ENCODE measurements at places on chromosomes 7 and 10.

DNA sequence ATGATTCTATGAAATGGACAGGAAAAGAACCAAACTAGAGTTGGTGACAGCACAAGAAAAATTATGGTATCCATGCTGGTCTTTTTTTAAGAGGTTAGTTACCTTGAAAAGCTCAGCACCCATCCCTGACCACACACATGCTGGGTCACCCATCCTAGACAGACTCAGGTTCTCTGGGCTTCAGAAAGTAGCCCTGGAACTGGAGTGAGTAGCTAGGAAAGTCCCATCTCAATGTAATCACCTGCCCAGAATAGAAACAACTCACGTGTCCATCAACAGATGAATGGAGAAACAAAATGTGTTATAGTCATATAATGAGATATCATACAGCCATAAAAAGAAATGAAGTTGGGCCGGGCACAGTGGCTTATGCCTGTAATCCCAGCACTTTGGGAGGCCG lies 37.0 kb downstream of the GSDME start:
- no peak for DNase-seq

DNA sequence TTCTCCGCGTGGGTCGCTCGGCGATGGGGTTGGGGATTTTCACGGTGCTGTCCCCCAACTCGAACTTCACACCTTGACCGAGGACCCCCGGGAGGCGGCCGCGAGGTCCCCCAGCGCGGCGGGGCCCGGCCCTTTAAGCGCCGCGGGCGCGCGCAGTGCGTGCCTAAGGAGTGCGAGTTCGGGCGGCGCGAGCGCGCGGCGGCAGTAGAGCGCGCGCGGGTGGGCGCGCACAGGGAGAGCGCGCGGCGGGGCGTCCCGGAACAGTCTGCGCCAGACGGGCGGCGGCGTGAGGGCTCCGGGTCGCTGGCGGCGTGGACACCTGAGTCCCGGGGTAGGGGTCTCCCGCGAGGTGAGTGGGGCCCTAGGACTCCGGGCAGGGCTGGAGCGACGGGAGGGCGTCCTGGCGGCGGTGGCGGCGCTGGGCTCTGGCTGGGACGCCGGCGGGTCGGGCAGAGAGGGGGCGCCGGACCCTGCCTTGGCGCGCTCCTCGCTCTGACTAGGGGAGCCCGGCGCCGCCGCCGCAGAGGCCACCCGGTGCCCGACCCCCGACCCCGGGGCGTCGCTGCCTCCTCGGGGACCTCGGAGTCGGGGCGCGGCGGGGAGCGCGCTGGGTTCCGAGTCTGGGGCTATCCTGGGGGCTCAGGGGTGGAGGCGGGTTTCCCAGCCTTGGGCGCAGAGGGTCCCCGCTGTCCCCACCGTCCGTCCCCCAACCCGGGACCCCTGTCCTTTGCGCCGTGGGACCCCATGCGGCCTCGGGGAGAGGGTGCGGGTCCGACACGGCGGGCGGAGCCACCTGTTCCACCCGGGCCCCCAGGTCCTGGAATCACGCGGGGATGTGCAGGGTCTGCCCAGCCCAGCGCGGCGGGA lies at the start of gene PROSER2:
PROSER2 (plus strand) TSS at position 235 of the 867 bp plus-strand sequence. CDS start 28,722 bp downstream, outside the sequence.
- peak; percentile 80 for DNase-seq

- no peak for DNase-seq
Observed at GRCh38 chr7:71659622-71660021, 527.7 kb downstream of the GALNT17 start.

DNA sequence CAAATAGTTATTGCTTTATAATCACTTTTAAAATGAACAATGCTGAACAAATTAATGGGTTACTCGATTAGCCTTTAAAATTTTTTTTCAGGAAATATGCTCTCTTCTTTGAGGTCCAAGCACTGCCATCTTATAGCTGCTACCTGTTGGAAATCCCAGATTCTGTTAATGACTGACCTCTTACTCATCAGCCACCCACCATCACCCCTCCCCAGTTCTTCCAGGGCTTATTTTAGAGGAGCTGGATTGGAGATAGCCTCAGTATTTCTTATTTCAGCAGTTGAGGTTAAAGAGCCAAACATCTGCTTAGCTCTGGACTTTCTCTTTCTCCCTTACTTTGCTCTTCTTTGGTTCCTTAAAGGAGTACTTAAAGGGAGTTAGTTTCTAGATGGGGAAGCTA lies 420.0 kb downstream of the EXOC4 start:
- no peak for DNase-seq

- peak; percentile 56 for DNase-seq
Observed at GRCh38 chr10:73095481-73096021, 1.1 kb downstream of the P4HA1 start.

DNA sequence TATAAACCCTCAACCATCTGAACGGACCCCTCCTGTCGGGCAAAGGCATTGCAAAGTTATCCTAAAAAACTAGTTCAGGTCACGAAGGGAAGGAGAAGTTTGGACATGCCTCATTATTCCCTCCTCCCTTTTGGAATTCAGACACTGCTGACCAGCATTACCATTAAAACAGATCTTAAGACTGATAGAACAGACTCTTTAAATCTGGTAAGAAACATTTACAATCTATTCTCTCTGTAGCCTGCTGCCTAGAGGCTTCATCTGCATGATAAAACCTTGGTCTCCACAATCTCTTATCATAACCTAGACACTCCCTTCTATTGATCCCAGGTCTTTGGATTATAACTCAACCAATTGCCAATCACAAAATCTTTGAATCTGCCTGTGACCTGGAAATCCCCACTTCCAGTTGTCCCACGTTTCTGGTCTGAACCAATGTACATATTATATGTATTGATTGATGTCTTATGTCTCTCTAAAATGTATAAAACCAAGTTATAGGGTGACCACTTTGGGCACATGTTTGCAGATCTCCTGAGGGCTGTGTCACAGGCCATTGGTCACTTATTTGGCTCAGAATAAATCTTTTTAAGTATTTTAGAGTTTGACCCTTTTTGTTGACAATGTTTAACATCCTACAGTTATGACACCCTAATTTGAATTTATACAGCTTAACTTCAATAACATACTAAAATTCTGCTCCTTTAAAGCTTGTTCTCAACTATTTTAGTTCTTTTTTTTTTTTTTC lies 23.5 kb upstream of the CNNM2 start:
- DNase-seq: no peak

DNA sequence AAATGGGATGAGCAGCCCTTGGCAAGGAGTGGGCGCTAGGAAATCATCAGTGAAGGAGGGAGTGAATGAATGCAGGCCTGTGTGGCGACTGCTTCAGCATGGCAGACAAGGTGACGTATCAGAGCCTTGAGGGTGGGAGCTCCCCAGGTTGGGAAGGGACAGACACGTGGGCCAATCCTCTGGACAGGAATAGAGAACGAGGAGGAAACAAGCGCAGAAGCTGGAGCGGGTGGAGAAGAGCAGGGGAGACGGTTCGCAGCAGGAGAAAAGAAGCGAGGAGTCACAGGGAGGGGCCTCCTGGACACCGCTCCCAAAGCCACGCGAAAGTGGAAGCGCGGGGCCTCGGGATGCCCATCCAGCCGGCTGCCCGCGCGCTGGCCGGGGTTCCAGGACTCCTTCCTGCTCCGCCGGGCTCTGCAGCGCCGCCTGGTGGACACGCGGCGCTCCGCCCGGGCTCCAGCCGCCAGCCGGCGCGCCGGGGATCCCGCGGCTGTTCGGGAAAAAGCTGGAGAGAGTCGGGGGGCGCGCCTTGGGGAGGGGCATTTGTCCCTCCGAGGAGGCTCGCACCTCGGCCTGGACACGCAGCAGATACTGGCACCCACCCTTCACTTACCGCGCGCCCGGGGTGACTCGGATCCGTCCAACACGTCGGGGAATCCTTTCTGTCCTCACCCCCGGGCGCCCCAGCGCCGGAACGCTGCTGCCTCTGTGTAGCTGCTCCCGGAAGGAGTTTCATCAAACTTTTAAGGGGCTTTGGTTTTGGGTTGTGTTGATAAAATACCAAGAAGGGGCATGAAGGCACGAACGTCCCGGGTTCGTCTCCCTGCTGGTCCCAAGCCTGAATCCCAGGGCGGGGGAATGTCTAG lies 6.3 kb downstream of the ZNF503 start:
- DNase-seq: peak; percentile 82

- DNase-seq: no peak
Observed at GRCh38 chr10:50379616-50380015, 128.3 kb upstream of the ASAH2 start.

DNA sequence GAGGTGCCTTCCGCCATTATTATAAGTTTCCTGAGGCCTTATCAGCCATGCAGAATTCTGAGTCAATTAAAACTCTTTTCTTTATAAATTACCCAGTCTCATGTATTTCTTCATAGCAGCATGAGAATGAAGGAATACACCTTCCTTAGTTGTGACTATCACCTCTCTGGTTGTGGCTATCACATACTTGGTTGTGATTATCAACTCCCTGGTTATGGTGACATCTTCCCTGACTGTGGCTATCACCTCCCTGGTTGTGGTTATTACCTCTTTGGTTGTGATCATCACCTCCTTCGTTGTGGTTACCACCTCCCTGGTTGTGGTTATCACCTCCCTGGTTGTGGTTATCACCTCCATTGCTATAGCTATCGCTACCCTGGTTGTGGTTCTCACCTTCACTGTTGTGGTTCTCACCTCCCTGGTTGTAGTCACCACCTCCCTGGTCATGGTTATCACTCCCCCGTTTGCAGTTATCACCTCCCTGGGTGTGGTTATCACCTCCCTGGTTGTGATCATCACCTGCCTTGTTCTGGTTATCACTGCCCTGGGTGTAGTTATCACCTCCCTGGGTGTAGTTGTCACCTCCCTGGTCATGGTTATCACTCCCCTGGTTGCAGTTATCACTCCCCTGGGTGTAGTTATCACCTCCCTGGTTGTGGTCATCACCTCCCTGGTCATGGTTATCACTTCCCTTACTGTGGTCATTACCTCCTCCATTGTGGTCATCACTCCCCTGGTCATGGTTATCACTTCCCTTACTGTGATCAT lies 105.9 kb downstream of the GPR26 start:
- DNase-seq: no peak

GRCh38 chr7:110647266-110647665 lies 443.7 kb upstream of the LRRN3 start:
- no peak for DNase-seq

DNA sequence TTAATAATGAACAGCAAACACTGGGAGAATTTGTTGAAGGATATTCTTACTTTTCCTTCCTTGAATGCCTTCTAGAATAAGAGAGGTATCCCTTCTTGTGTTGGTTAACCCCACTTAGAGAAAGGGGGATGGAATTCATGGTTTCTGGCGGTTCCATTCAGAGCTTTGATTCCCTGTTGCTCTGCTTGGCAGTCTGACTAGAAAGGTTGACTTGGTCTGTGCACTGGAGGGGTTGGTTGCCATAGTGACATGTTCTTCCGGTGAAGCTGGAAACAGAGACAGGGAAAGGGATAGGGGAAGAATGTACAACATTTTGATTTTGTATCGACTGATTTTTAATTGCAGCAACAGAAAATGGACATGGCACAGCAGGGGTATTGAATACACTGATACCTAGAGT lies 2.5 kb downstream of the TMEM178B start:
- DNase-seq: no peak

GRCh38 chr10:63008491-63008890 lies 124.6 kb upstream of the NRBF2 start:
- DNase-seq: no peak

- DNase-seq: no peak
Observed at GRCh38 chr10:289581-289980, 154.3 kb downstream of the ZMYND11 start.

GRCh38 chr7:36472141-36472729 lies 82.6 kb downstream of the ANLN start:
- no peak for DNase-seq

- no peak for DNase-seq
Observed at GRCh38 chr7:128129224-128129864, 98.1 kb upstream of the LRRC4 start.

DNA sequence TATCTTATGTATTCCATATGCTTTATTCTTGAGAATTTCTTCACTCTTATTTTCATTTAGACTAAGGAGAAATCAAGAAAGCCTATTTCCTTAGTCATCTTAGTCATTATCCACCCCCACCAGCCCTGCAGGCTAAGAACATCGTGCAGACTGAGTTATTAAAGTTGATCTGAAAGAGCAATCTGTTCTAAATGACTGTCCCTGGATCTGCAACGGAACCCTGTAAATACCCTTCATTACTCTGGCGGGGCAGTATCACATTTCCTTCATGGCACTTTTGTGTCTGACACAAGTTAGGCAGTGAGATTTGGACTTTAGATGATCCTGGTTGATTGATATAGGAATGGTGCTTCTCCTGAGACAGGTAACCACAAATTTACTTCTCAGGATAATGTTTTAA lies 3.5 kb upstream of the MYPN start:
- DNase-seq: peak; percentile 60

DNA sequence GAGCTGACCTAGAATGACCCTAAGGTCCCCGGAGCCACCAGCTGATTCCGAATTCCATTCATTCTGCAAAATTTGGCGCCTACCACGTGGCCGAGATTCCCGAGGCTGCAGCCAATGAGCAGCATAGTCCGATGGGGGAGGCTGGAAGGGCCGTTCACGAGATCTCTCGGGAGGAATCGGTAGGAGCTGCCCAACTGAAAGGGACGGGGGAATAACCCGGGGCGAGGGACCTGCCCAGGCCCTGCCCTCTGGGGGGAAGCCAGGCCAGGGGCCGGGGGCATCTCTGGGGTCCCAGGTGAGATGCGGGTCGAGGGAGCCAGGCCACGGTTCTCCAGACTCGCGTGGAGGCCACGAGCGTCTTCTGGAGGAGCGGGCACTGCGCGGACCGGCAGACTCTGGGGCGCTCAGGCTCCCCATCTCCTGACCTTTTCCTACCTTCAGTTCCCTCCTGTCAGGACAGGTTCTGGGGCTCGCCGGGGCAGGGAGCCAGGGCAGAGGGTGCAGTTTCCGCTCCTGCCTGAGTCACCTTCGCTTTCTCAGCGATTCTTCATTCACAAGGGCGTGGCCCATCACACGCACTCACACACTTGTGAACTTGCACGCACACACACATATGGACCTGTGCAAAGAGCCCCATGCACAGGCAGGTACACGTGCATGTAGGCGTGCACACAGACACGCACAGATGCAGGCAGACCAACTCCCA lies 173.4 kb downstream of the RNF216 start:
- DNase-seq: no peak

DNA sequence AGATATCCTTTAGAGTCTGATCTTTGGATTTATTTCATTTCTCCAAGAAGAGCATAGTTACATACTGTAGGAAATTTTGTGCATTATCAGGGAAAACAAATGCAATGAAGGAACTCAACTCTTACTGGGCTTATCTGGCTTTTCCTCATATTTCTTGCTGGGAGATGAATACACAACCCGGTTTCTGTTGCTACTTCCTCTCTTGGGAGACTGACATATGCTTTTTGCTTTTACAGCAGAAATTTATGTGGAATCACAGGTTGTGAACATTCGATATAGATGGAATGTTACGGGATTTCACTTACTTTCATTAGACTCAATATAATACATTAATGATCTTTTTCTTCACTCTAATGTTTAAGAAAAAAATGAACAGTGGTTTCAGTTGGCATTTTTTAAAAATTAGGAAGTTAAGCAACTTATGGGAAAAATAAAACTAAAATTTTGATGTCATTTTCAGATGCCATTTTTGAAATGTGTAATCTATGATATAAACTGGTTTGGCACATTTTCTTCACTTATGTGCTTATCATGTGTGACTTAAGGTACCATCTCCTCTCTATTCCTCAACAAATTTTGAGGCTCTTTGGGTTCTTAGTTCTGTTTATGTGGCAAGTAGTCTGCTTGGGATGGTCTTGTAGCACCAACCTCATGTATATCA lies 7.1 kb downstream of the SND1 start:
- DNase-seq: no peak

Data from AG08395 (cell line).